ENCODE measurements at places on chromosomes 11 and 22. TPM values are rescaled to one million over a fixed set of nuclear protein-coding genes. Genes with fewer than 3 reads are reported as not detected.
A peak's percentile ranks its signal among the peaks of the same experiment; 100 is the strongest.

SEPTIN3 gene
- not detected for total RNA-seq

CASP12 gene
- 5.6 TPM for total RNA-seq

SCGB1A1 gene
- total RNA-seq: not detected

ARHGAP20 gene
- total RNA-seq: 4.9 TPM

FAM227A gene
- 0.43 TPM for total RNA-seq

MB gene
- not detected for total RNA-seq

RFPL3 gene
- not detected for total RNA-seq

KDM4D gene
- total RNA-seq: not detected

- no peak for DNase-seq
These were observed 2.7 kb downstream of the CEND1 start for GRCh38 chr11:787084-787675.

- no peak for DNase-seq
These were observed 58.3 kb downstream of the HSD17B12 start for GRCh38 chr11:43738600-43739409.

DNA sequence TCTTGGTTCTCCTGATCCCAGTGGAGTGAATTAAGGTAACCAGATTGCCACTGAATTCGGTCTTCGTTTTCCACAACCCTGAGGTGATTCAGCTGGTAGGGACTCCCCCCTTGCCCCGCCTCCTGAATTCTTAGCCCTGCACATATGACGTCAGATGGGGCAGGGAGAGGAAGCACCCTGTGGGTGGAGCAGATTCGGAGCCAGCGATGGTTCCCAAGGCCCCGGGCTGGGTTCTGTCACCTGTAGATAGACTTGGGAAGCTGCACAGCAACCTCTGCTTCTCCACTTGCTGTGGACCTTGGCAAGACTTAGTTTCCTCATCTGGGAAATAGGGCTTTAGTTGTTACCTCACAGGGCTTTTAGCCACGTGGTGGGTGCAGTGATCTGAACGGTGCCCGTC lies 67.8 kb downstream of the CTTN start:
- no peak for DNase-seq

DNA sequence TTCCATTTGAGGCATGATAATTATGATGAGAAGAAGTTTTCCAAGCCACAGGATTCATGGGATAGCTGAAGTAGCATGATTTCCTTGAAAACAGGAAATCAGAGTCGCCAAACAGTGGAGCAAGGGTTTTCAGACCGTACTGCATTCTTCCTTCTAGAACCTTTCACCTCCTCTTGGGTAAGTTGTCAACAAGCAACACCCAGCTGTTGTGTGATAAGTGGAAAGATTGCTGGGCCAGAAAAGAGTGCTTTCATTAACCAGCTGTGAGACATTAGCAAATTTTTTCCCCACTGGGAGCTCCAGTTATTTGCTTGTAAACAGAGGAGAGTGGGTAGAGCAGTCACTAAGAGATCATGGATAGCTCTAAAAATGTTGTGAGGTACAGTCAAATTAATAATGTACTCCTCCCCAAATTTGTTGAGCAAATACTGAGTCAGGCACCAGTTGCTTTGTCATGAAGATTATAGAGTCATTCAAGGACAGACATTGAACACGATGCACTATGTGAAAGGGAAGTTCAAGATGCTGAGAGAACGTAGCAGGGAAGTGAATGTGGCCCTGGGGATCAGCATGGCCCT lies 11.7 kb upstream of the MPEG1 start:
- DNase-seq: no peak

- DNase-seq: no peak
These were observed 20.1 kb downstream of the SCN4B start for GRCh38 chr11:118132385-118133151.

GRCh38 chr22:25202290-25202921 lies 2.7 kb downstream of the CRYBB3 start:
- no peak for DNase-seq

DNA sequence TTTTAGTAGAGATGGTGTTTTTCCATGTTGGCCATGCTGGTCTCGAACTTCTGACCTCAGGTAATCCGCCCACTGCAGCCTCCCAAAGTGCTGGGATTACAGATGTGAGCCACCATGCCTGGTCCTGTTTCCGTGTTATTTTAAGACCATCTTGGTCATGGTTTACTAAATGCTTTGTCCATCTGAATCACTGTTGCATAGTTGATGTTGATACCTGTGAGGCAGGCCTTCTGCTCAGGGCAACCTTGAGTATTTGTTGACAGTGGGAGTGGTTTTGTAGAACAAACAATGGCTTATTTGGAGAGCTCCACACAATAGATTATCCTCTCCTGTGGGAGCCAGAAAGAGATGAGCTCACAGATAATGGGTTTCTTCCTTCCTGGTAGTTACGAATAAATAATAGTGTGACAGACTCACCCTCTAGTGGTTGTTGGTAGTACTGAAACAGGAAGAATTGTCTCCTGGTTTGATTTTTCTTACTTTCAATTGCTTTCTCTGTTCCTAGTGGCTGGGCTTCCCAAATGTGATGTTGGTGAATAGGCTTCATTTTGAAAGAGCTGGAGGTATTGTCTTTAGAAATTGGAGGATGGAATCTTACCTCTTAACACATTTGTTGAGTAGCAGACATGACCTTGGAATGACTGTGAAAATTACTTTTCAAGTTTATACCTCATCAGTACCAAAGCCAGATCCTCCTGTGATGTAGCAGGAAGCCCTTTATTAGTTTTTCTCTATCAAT lies 39.0 kb downstream of the CTNND1 start:
- no peak for DNase-seq

DNA sequence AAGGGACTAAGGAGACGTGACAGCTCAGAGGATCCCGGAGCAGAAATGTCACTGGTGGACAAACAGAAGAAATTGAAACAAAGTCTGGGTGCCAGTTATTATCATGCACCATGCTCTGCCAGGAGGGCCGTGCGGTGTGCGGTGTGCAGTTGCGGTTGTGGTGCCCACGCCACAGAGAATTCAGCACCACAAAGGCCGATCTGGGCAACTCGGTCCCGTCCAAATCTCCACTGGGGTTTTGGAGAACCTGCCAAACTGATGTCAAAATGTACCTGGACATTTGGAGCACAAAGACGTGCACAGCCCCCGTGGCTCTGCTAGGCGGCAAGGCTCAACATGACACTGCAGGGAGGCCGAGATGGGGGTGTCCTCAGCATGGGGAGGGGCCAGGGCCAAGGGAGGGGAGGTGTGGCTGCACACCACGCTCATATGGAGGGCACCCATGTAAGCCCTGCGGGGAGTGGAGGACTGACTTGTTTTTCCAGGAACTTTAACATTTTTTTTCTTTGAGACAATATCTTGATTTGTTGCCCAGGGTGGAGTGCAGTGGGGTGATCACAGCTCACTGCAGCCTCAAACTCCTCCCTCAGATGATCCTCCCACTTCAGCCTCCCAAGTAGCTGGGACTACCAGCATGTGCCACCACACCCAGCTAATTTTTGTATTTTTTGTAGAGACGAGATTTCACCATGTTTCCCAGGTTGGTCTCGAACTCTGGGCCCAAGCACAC lies 39.4 kb downstream of the GNB1L start:
- DNase-seq: no peak

DNA sequence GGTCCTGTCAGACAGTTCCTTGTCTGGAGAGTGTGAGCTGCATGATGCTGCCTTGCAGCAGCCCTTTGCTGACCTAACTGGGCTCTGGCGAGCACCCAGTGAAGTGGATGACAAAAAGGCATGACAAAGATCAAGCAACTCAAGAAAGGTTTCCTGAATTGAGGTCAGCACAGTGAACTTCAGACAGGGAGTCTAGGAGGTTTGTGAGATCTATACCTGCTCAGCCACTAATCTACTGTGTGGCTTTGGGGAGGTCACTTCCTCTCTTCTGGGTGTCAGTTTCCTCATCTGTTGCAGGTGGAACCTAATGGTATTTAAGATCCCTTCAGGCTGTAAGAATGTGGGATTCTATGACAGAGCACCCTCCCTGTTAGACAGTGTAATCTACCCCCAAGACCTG lies 213.9 kb upstream of the NARS2 start:
- no peak for DNase-seq

GRCh38 chr11:113113801-113114704 lies 152.8 kb downstream of the NCAM1 start:
- peak; percentile 79 for DNase-seq

GRCh38 chr22:36982136-36982535 lies 37.1 kb downstream of the TST start:
- no peak for DNase-seq

- DNase-seq: no peak
These were observed 175.3 kb upstream of the B3GAT1 start for GRCh38 chr11:134587345-134587744.

GRCh38 chr22:30649430-30650007 lies 13.9 kb downstream of the SLC35E4 start:
- peak; percentile 27 for DNase-seq

DNA sequence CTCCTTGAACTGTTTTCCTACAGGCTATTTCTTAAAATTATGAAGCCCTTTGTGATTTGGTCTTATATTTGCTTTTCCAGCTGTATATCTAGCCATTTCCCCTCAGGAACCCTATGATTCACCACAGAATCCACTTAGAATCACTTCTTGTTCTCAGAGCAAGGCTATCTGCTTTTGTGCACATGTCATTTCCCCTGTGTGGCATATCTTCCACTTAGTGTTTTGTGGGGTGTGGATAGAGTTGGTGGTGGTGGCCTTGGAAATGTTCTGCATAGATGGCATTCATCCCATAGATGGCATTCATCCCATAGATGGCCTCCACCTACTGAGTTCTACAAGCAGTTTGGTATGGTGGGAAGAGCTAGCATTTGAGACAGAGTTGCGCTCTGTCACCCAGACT lies 44.7 kb downstream of the SWAP70 start:
- no peak for DNase-seq

DNA sequence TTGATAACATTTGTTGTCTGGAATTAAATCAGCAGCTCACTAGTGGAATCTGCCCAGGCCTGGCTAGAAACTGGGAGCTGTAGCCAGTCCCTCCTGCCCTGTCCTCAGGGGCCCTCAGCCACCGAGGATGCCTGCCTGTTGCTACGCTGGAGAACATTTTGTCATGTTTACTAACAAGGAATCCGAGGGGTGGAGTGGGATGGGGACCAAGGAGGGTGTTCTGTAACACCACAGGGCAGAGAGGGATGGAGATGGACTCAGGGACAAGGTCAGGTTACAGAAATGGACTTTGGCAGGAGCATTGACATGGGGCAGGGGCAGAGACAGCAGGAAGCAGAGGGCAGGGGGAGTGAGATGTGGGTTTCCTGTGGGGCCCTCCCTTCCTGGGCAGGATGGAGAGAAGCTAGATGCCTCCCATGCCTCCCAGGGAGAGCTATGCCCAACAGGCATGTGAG lies 45.8 kb upstream of the AMPD3 start:
- DNase-seq: no peak

DNA sequence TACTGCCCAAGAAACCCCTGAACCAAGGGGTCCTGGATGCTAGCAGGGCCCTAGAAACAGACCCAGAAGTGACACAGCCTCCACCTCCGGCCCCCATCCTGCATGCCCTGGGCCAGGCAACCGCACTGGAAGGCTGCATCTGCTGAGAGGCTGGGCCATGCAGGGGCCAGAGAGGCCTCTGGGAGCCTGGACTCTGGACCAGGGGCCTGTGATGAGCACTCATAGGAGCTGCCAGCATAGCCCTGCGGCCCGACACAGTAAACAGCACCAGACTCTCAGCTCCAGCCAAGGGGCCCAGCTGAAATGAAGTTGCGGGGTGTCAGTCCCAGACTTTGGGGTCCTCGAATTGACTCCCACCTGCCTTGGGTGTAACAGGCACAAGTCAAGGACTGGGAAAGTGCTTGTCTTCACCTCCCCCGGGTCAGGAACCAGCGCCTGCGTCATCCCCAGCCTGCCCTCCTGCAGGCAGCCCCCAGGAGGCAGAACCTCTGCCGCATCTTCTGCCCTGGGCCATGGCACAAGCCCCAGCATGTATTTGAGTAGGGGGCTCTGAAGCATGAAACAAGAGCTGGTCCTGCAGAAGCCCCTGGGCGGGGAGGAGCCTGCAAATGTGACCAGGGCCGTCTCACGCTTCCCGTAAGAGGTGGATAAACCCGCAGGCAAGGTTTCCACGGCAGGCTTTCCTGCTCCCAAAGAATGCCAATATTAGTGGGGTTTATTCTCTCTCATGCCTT lies 25.2 kb upstream of the CCND1 start:
- DNase-seq: no peak

- DNase-seq: no peak
These were observed 12.7 kb downstream of the MAP6 start for GRCh38 chr11:75656044-75656727.

GRCh38 chr11:64754919-64755662 lies 4.7 kb downstream of the PYGM start:
- peak; percentile 58 for DNase-seq

DNA sequence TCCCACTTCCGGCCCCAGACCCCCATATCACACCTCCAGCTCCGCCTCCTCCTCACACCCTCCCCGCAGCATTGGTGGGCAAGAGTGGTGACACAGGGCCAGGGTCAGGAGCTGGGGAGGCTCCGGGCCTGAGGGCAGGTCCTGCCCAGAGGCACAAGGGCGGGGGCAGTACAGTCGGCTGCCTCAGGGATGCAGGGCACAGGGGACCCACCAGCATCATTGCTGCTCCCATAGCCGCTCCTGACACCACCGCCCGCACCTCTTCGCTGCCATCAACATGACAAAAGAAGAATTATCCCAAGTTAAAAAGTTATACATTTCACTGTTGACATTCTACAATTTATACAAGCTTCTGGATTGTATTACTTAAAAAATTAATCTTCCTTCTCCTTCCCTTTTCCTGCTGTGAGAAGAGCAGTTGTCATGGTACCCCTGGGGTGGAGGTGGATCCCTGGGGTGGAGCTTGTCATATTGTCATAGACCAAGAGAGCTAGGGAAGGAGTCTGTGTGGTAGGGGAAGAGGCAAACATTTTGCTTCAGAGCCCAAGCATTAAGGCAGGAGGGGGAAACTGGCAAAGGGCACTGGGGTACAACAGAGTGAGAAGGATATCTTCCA lies 4.1 kb downstream of the SBF2 start:
- no peak for DNase-seq

DNA sequence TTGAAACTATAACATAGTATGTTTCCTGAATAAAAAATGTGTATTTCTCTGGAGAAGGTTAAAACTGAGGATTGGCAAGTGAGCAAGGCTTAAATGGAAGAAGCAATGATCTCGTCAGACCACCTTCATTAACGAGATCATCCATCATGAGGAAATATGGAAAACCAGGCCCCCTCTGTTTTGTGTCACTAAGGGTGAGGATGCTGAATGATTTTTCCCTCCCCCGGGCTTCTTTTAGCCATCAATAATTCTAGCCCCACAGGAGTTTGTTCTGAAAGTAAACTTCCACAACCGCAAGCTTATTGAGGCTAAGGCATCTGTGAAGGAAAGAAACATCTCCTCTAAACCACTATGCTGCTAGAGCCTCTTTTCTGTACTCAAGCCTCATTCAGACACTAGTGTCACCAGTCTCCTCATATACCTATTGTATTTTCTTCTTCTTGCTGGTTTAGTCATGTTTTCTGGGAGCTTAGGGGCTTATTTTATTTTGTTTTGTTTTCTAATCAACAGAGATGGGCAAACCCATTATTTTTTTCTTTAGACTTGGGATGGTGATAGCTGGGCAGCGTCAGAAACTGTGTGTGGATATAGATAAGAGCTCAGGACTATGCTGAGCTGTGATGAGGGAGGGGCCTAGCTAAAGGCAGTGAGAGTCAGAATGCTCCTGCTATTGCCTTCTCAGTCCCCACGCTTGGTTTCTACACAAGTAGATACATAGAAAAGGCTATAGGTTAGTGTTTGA lies 5.8 kb upstream of the HBE1 start:
- no peak for DNase-seq
